Right hindlimb (tissue), 1 donor: ENCODE measurements at places on chromosomes 3 and 15.

- no peak for DNase-seq
Observed at GRCh38 chr3:52558436-52558835, 22.0 kb downstream of the UQCC5 start.

GRCh38 chr3:50536471-50537180, 30.9 kb downstream of the C3orf18 start:
- DNase-seq: no peak

DNA sequence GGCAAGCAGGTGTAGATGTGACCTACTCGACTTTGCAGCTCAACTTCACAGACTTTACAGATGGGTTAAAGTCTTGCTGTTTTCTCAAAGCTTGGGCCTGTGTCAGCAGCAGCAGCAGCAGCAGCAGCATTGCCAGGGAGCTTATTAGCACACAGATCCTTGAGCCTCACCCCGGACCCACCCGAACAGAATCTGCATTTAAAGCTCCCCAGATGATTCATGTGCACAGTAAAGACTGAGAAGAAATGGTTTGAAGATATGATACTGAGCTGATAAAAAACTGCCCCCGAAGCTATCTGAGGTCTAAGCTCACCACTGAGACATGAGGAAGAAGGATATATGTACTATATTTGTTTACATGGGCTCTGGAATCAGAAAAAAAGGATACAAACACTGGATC, 231.7 kb downstream of the ARPP21 start:
- no peak for DNase-seq

- DNase-seq: no peak
Observed at GRCh38 chr3:39112113-39112512, 4.6 kb downstream of the TTC21A start.

GRCh38 chr3:151383956-151384355, 597 bp downstream of the P2RY12 start:
- no peak for DNase-seq

GRCh38 chr15:31504462-31504839, 177.8 kb downstream of the KLF13 start:
- DNase-seq: no peak

DNA sequence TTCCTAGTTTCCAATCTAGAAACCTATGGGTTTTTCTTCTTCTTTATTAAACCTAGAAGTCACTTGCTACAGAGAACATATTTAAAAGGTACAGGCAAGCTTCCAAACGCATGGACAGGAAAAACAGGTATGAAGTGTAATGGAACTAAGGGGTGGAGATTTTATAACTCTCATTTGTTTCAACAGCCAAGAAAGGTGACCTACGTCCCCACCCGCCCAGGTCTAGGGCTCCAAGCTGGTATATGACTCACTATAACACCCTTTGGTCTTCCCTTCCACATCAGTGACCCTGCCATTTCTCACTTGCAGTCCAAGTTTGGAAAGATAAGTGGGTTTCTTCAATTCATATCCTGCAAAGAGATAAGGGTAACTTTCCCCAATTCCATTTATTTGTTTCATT, 6.0 kb upstream of the LIPH start:
- no peak for DNase-seq

GRCh38 chr3:197961582-197961945, 1.5 kb downstream of the LMLN start:
- no peak for DNase-seq

GRCh38 chr3:132288357-132288756, 28.9 kb upstream of the ACP3 start:
- DNase-seq: no peak

GRCh38 chr3:15303216-15303615, 29.2 kb downstream of the SH3BP5 start:
- DNase-seq: no peak

- no peak for DNase-seq
Observed at GRCh38 chr15:80419546-80419945, 15.4 kb downstream of the ARNT2 start.

DNA sequence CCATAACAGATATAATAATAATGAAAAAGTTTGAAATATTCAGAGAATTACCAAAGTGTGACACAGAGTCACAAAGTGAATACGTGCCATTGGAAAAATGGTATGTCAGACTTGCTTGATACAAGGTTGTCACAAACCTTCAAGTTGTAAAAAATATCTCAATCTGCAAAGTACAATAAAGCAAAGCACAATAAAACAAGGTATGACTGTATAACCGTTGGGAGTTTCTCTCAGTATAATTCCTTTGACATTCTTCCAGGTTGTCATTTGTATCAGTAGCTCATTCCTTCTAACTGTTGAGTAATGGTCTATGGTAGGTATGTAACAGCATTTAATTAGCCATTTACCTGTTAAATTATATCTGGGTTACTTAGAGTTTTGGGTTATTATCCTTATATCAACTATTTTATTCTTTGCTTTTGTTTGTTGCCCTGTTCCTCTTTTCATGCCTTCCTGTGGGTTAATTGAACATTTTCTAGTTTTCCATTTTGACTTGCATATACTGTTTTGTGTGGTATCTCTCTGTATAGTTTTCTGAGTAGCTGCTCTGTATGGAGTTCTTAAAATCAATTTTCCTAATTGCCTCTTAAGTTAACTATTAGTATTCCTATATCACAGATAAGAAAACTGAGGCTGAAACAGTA, 112.5 kb downstream of the SUCNR1 start:
- DNase-seq: no peak

DNA sequence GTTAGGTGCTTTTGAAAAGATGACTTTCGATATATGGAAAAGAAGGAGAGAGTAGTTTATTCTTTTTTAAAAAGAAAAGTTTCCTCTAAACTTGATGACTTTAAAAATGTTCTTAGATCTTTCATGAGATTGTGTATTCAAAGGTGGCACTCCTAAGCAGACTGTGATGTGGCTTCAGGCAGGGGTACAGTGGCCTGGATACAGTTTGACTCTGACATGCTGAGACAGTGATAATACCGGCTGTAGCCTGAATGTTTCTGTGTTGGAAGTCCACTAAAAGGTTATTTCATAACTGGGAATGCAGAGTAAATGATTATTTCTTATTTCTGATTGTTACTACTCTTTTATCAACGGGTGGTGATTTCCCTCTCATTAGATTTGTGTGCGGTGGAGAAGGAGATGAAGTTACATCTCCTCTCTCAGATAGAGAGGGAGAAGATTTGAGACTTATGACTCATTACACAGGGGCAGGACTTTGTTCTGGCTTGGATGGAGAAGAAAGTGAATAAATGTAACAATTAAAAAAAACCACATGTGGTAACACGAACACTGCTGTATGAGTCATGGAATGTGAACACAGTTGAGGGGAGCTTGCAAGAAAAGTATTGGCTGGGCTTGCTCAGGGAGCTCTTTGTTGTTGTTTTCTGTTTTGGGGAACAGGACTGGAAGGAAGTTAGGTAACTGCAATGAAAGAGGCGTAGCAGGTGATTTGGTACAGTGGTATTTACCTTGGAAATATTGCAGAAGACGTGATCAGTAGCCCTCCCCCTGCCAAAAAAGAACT, 21.6 kb downstream of the SPTSSB start:
- no peak for DNase-seq

DNA sequence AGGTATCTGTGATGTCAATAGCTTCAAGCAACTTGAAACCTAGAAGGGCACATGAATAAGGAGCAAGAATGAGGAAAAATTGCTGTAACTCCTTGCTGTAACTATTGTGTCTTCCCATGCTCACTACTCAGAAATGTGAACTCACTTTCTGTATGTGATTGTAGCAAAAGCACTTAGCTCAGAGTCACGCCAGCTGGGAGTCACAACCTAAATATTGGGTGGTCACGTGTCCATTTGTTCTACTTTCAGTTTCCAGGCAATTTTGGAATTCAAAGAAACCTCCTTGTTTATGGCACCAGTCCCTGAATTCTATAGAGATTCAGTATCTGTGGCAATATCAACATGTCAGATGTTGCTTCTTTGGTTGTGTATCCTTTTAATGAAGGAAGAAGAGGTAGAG, 241.6 kb upstream of the AZI2 start:
- DNase-seq: no peak
